ENCODE measurements at places on chromosomes 11 and 22.
A peak's percentile ranks its signal among the peaks of the same experiment; 100 is the strongest.

DNA sequence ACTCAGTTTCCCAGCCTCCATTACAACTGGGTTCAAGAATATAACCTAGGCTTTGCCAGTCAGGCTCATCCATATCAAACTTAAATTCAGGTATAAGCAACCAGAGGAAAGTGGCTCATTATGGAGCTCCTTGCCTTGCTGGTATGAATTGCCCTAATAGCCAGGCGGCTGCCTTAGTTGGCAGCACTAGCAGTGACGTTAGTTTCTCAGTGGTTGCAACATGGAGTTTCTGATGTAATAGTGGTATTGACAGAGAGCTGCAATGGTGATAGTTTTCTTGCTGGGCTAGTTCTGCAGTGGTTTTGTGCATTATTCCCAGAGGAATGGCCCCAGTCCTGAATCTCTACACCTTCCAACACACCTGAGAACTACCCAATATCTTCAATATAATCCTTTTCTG, 3.8 kb upstream of the TMEM123 start:
- H3K27me3 ChIP-seq, result no peaks in the 10 kb centered on the region
- no peak overlapping the region for H3K27ac ChIP-seq
- H3K4me1 ChIP-seq, result peaks cover 30% of the 10 kb centered on the region
- DNase-seq, result no peak
- H3K4me3 ChIP-seq, result no peak overlapping the region
- H3K36me3 ChIP-seq, result no peaks in the 10 kb centered on the region

- no peak overlapping the region for H3K4me3 ChIP-seq
- H3K36me3 ChIP-seq, result no peaks in the 10 kb centered on the region
- H3K27ac ChIP-seq, result no peak overlapping the region
- DNase-seq, result no peak
- H3K4me1 ChIP-seq, result peaks cover 14% of the 10 kb centered on the region
Measured at GRCh38 chr11:119615882-119616196, 113.2 kb downstream of the NECTIN1 start.

GRCh38 chr22:27846910-27847309, 45.4 kb upstream of the MN1 start:
- DNase-seq, result no peak
- H3K4me1 ChIP-seq, result no peaks in the 10 kb centered on the region
- H3K4me3 ChIP-seq, result no peak overlapping the region
- H3K27me3 ChIP-seq, result no peaks in the 10 kb centered on the region
- H3K36me3 ChIP-seq, result peaks cover 38% of the 10 kb centered on the region
- H3K27ac ChIP-seq, result no peak overlapping the region

DNA sequence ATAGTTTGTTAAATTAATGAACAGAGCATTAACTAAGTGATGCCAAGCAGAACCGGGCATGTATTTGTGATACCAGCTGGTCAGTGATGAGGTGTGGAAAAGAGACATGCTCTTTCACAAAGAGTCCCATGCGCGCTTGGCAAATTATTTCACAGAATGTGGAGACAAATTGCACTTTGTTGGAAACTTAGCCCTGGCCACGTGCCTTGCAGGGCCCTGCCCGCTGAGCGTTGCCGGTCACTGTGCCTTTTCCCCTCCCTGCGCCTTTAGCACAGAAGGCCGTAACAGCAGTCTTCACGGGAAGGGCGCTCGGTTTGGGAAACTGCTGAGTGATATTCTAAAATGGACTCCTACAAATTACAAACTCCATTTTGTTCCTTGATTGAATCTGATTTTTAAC, 235.9 kb downstream of the TBC1D22A start:
- H3K4me1 ChIP-seq, result peaks cover 2% of the 10 kb centered on the region
- no peak overlapping the region for H3K4me3 ChIP-seq
- no peak for DNase-seq
- H3K36me3 ChIP-seq, result peaks cover 40% of the 10 kb centered on the region

- peaks cover 16% of the 10 kb centered on the region for H3K4me1 ChIP-seq
- peaks cover 22% of the 10 kb centered on the region for H3K27me3 ChIP-seq
- H3K27ac ChIP-seq, result no peak overlapping the region
Measured at GRCh38 chr11:86954269-86955110, 705 bp downstream of the FZD4 start.

- no peak overlapping the region for H3K27ac ChIP-seq
- H3K27me3 ChIP-seq, result no peaks in the 10 kb centered on the region
- no peak overlapping the region for H3K4me3 ChIP-seq
- DNase-seq, result no peak
- H3K36me3 ChIP-seq, result peaks cover 38% of the 10 kb centered on the region
Measured at GRCh38 chr22:40953471-40953870, 2.3 kb downstream of the RBX1 start.

DNA sequence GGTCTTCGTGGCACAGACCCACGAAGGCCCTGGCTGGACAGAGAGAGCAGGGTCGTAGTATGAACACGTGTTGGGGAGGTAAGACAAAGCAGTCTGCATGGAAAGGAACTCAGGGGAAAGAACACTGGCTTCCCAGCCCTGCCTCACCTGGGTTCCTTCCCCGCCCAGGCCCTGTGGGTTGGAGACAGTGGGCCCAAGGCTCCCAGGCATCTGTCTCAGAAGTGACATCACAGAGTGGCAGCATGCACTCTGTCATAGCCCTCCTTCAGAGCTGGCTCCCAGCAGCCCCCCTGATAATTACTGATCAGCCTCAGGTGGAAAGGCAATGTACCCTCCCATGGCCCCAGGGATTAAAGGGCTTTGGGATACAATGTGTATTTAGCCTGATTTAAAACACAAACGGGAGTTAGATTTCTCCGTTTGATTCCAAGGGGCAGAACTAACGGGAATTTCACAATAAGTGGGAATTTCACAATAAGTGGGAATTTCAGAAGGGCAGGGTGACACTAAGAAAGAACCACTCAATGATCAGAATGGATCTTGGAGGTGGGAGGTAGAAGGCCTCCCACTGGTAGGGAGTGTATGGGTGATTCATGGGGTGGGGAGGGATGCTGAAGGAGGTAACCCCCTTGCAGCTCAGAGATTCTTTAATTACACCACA, 65.1 kb downstream of the SLC22A12 start:
- no peaks in the 10 kb centered on the region for H3K27me3 ChIP-seq
- no peak for DNase-seq
- no peak overlapping the region for H3K4me3 ChIP-seq
- H3K4me1 ChIP-seq, result peaks cover 14% of the 10 kb centered on the region
- no peaks in the 10 kb centered on the region for H3K36me3 ChIP-seq

DNA sequence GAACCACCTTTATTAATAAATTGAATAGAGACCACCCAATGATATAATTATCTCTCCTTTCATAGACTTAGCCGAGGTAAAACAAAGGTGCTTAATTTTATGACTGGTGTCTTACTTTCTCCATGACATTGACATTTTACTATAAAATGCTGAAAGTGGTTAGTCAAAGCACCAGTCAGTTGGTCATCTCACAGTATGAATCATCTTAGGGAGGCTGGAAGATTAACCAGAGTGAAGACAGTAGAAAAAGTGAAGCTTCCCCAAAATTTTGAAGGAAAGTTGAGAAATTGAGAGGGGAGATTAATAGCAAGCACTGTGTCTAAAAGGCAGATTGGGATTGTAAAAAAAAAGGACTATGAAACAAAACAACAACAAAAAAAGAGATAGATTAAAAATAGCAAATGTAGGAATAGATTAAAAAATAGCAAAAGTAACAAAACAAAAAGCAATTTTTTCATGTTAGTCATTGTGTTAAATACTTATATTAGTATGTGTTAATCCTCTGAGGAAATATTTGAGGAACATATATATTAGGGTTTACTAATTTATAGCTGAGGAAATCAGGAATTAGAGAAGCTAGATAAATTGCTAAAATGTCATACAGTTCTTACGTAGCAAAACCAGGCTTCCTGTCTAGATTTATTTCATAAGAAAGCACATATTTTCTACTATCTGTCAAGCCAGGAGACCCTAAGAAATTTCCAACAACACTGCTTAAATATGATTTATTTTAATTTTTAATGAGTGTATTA, 557.3 kb upstream of the ANO5 start:
- H3K4me1 ChIP-seq, result no peaks in the 10 kb centered on the region
- no peaks in the 10 kb centered on the region for H3K36me3 ChIP-seq
- no peak overlapping the region for H3K27ac ChIP-seq
- no peak for DNase-seq
- H3K27me3 ChIP-seq, result no peaks in the 10 kb centered on the region

DNA sequence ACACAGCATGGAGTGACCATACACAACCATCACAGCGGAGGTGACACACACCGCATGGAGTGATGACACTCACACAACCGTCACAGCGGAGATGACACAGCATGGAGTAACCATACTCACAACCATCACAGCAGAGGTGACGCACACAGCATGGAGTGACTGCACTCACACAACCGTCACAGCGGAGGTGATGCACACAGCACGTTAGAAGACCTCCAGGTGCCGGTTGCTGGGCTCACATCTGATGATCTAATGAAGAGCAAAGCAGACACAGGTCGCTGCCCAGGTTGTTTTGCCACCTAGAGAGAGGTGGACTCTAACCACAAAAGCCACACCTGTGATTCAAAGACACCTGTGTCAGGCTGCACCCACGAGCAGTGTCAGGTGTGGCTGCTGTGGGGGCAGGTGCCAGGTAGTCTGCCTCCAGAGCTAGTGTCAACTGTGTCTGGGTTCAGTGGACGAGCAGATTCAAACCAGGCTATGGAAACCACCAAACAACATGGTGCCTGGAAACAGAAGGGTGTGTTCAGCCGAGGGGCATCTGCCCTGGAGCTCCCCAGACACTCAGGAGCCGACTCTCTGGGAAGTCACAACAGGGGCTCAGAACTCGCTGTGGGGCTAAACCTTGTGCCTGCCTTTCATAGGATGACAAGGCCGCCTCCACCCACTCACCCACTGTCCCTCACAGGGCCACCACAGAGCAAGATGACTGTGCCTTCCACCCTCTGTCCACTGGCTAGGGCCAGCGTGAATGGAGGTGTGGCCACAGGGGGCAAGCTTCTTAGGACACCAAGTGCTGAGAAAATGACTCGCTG, 608.2 kb downstream of the TBC1D22A start:
- no peak for DNase-seq
- no peak overlapping the region for H3K4me3 ChIP-seq
- no peak overlapping the region for H3K27ac ChIP-seq
- H3K36me3 ChIP-seq, result no peaks in the 10 kb centered on the region
- H3K27me3 ChIP-seq, result no peaks in the 10 kb centered on the region

- no peak overlapping the region for H3K4me3 ChIP-seq
- H3K4me1 ChIP-seq, result no peaks in the 10 kb centered on the region
- no peaks in the 10 kb centered on the region for H3K27me3 ChIP-seq
- no peaks in the 10 kb centered on the region for H3K36me3 ChIP-seq
- no peak for DNase-seq
Measured at GRCh38 chr11:9633679-9634078, 30.2 kb upstream of the SWAP70 start.

GRCh38 chr22:40300884-40301672, 45.2 kb upstream of the ADSL start:
- H3K4me3 ChIP-seq, result no peak overlapping the region
- H3K27me3 ChIP-seq, result no peaks in the 10 kb centered on the region
- DNase-seq, result no peak
- H3K4me1 ChIP-seq, result no peaks in the 10 kb centered on the region
- H3K36me3 ChIP-seq, result peaks cover 70% of the 10 kb centered on the region

GRCh38 chr11:133946541-133947318, 10.0 kb downstream of the IGSF9B start:
- H3K4me1 ChIP-seq, result peaks cover 64% of the 10 kb centered on the region
- peak; percentile 44 for DNase-seq
- no peak overlapping the region for H3K4me3 ChIP-seq
- H3K27ac ChIP-seq, result no peak overlapping the region

GRCh38 chr11:36054628-36055027, 110.8 kb downstream of the LDLRAD3 start:
- no peak overlapping the region for H3K27ac ChIP-seq
- H3K4me1 ChIP-seq, result no peaks in the 10 kb centered on the region
- DNase-seq, result no peak
- H3K4me3 ChIP-seq, result no peak overlapping the region
- H3K27me3 ChIP-seq, result no peaks in the 10 kb centered on the region
- no peaks in the 10 kb centered on the region for H3K36me3 ChIP-seq

DNA sequence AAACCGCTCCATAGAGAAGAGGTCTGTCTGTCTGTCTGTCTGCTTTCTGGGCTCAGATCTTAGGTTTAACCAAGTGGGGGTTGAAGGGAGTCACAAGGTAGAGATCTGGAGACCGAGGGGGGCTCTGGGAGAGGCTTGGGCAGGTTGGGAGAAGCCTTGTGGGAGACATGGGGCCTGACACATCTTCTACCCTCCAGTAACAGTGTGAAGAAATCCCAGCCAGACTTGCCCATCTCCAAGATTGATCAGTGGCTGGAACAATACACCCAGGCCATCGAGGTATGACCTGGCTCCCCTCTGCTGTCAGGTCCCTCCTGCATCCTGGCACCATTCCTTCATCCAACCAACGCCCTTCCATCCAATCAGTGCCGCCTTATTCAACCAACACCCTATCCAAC, 7.4 kb downstream of the PRR33 start:
- H3K4me1 ChIP-seq, result peaks cover 53% of the 10 kb centered on the region
- no peaks in the 10 kb centered on the region for H3K27me3 ChIP-seq
- H3K36me3 ChIP-seq, result peaks cover 72% of the 10 kb centered on the region

GRCh38 chr11:17354601-17354991, 3.0 kb downstream of the NCR3LG1 start:
- DNase-seq, result peak; percentile 32
- H3K36me3 ChIP-seq, result no peaks in the 10 kb centered on the region
- no peaks in the 10 kb centered on the region for H3K27me3 ChIP-seq
- peaks cover 21% of the 10 kb centered on the region for H3K4me1 ChIP-seq
- H3K4me3 ChIP-seq, result no peak overlapping the region

DNA sequence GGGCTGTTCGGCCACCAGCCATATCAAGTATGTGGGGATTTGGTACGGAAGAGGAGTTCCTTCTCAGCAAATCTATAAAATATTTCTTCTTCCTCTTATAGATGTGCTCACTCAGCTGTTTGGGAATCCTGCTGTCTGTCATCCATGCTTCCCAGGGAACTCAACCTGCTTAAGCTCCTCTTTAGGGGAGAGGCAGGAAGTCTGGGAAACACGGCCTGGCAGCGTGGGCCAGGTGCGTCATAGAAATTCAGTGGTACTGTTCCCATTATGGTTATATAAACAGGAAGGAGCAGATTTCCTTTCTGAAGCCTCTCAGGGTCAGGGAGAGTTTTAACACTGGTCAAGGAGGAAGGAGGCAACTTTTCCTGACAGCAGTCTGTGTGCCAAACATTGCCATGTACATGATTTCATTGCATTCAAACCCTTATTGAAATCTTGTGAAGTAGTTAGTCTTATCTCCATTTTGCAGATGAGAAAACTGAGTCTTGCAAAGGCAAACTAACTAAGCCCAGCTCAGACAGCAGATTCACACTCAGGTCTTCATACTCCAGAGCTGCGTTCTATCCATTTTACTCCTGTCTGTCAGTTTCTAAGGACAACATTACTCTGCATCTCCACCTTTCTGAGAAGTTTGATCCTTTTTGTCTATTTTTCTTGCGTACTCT, 35.4 kb upstream of the AMOTL1 start:
- H3K4me3 ChIP-seq, result no peak overlapping the region
- no peak for DNase-seq
- no peaks in the 10 kb centered on the region for H3K4me1 ChIP-seq
- H3K36me3 ChIP-seq, result no peaks in the 10 kb centered on the region
- peaks cover 5% of the 10 kb centered on the region for H3K27me3 ChIP-seq

- H3K27ac ChIP-seq, result peak overlapping the region; percentile 11
- H3K36me3 ChIP-seq, result peaks cover 86% of the 10 kb centered on the region
- peaks cover 93% of the 10 kb centered on the region for H3K4me1 ChIP-seq
Measured at GRCh38 chr11:117997406-117997805, 11.2 kb downstream of the IL10RA start.
